Thymus (tissue), 14 donors: ENCODE measurements at places on chromosomes 2 and 18.

- no peak for DNase-seq
Measured at GRCh38 chr2:72092111-72092510, 55.6 kb downstream of the CYP26B1 start.

DNA sequence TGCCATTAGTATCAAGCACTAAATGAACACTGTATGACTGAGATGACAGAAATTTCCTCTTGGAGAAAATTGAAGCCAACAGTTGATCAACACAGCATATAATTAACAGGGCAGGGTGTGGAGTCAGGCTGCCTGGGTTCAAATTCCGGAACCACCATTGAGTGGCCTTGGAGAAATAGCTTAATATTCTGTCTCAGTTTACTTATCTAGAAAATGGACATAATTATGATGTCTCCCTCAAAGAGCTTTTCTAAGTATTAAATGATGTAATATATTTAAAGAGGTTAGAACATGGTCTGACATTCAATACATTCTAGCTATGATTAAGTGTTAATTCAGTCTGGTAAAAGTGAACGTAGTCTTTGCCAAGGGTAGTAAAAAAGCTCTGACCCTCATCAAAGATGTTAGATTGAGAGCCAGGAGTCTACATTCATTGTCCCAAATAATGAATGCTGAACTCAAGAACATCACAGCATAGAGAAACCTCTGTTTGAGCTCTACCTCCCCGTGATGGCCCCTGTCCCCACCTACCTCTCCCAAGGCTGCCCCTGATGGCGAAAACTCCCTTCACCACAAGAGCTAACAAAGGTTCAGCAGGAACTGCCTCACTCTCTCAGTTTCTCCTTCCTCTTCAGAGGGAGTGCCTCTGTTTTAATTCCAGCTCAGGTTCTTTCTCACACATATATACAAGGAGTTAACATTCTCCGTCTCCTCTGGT lies 2.7 kb upstream of the VWA3B start:
- no peak for DNase-seq

DNA sequence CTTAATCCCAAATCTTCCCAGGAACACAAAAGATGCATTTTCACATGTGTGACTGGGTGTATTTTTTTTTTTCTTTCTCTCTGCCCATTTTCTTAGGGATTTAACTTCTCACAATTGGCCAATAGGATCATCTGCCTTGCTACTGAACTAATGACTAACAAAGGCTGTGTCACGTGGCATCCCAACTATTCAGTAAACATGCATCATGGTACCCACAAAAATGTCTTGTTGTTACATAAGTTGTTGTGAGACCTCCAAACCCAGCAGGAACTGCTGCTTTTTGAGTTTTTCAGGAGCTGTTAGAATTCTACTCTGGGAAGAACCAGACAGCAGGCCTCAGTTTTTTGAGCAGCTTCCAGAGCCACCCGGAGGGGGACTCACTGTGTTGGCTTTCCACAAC lies 31.9 kb downstream of the GAD1 start:
- no peak for DNase-seq

DNA sequence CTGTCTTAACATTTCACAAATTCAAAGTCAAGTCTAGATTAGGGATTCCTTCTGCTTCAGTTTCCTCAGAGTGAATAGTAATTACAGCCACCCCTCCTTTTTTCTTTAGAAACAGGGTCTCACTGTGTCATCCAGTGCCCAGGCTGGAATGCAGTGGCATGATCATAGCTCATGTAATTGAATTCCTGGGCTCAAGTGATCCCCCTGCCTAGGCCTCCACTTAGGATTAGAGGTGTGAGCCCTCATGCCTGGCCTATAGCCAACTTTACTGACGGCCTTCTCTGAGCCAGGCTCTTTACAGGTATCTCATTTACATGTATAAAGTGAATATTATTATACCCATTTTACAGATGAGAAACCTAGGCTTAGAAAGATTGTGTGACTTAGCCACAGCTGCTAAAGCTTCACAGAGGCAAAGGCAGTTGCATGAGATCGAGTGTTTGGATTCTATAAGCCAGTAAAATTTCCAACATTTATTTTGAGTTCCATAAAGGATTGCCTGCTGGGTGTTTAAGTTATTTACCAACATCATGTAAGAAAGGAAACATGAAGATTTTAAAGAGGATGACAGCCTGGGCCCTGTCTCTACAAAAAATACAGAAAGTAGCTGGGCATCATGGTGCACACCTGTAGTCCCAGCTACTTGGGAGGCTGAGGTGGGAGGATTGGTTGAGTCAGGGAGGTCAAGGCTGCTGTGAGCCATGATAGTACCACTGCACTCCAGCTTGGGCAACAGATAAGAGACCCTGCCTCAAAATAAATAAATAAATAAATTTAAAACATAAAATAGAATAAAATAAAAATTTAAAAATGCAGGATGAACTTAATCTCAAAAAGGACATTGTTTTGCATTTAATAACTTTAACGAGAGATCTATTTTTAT lies 1.8 kb downstream of the ENOSF1 start:
- DNase-seq: no peak

GRCh38 chr2:23346029-23346428 lies 39.0 kb upstream of the KLHL29 start:
- no peak for DNase-seq

DNA sequence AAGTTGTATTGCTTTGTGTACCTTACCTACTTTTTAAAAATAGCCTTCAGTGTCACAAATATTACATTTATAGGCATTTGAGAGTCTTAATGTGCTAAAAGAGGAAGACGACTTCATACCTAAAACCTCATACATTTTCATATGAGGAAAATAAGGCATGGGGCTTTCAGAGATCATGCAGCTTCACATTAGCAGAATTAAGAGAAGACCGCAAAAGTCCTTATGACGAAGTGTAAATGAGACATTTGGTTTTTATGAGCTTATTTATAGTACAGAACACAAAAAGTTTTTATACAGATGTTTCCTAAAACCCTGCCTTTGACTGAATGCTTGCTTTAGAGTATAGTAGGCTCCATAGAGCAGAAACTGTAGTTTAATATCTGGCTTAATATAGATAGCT lies 10.1 kb upstream of the CCDC138 start:
- no peak for DNase-seq

DNA sequence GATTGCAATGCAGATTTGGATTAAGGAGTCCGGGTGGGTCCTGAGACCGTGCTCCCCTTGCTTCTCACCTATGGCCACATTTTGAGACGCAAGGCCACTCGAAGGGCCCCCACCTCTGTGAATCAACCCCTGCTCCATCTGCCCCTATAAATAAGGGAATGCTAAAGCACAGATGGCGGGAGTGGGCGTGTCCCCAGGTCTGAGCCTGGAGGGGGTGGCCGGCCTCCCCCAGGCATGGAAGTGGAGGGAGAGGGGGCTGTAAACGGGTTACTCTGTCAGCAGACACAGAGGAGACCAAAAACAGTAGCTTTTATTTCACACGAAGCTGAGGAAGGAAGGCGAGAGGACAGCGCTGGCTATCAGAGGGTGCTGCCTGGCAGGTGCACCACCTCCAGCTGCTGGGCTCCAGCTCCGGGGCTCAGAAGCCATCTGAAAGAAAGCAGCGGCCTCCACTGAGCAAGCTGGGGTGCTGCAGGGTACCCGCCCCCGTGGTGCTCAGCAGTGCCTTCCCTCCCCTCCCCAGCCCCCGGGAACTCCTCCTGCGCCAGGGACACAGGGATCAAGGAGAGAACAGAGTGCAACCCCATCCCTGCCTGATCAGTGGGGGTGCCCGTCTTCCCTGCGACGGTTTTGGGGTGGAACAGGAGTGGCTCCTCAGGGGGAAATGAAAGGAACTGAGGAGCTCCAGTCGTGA lies 56.7 kb upstream of the RAB6C start:
- no peak for DNase-seq

- peak; percentile 63 for DNase-seq
Measured at GRCh38 chr18:7566567-7567473, at the start of gene PTPRM. Gene PTPRM (plus strand): TSS chr18:7567316. CDS start chr18:7567819, 503 bp downstream.

DNA sequence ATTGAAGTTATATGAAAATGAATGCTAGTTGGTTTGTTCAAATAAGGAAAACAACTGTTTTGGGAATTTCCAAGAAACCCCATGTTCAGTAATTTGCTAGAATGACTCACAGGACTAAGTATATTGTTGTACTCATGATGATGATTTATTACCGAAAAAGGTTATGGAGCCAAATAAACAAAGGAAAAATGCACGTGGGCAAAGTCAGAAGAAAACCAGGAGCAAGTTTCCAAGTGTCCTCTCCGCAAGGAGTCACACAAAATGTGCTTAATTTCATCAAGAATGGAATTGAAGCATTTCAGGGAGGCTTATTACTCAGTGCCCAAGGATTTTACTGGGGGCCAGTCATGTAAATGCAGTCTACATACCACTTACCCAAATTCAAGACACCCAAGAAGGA lies 1652.4 kb upstream of the TMEFF2 start:
- DNase-seq: no peak

DNA sequence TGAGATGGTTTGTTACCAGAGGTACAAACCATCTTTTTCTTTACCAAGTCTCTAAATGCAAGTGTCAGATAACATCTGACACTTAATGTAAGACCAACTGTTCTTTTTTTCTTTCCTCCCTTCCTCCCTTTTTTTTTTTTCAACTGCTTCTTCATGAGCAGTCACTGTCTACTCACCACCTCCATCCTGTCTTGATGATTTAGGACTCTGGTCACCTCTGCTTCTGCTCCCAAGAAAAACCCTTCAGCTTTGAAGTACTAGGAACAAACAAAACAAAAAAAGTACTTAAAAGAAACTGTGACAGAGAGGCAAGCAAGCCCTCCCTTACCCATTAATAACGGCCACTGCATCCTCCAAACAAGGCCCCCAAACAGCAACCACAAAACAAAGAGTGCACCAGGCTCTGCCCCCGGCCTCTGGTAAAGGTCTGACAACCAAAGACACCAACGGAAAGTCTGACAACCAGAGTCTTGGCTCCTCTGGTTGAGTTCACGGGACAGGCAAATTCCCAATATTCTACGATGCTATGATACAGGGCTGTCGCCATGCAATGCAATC lies 141.0 kb downstream of the ARL4C start:
- no peak for DNase-seq

DNA sequence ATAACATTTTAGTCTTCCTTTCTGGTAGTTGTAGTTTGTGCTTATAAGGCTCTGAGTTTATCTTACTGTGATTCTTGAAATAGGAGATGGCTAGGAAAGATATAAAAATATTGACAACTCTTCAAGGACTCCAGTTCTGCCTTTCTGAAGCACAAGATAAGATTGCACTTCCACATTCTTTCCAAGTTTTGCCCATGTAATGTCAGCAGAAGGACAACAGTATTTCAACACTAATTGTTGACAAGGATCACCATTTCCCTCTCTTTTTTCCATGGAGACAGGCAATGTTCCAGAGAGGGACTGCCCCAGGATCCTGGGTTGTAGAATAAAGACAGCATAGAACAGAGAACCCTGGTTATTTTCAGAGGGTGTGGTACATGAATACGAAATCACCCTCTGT lies 279.1 kb upstream of the CNTNAP5 start:
- DNase-seq: no peak

DNA sequence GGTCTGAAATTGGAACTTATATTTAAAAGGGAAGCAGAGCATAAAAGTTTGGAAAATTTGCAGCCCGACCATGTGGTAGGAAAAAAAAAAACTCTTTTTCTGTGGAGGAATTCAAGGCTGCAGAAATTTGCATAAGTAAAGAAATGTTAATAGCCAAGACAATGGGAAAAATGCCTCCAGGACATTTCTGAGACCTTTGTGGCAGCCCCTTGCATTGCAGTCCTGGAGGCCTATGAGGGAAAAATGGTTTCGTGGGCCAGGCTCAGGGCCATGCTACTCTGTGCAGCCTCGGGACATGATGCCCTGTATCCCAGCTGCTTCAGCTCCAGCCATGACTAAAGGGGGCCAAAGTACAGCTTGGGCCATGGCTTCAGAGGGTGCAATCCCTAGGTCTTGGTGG lies 71.9 kb upstream of the SLC16A14 start:
- no peak for DNase-seq

DNA sequence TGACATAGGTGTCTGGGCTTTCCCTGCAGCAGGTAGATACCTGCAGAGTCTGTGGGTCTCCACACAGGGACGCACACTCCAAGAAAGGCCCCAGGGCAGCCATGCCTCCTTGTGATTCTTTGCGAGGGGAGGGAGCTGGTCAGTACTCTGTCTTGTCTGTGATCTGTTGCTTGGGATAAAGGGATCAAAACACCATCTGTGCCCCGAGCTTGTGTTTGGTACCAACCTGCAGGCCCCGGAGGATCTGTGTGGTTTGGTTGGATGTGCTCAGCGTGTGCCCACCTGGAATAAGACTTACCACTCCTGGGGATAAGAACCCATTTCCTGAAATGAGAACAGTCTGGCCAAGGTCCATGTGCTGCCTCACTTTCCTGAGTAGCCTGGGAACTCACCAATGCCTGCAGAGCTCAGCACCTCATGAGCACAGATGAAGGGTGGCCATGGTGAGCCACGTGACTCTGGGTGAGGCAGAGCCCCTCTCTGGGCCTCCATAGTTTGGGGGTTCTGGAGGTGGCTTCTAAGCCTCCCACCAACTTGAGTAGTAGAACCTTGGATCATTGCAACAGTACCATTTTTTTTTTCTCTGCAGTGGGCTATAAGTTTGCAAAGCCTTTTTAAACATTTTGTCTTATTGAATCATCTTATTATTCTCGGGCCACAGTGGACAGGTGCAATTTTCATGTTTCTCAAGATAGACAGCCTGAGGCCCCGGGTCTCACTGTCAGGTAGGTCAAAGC lies 134.8 kb downstream of the DDX1 start:
- DNase-seq: no peak

GRCh38 chr2:105248316-105249070 lies 7.0 kb downstream of the GPR45 start:
- DNase-seq: no peak

DNA sequence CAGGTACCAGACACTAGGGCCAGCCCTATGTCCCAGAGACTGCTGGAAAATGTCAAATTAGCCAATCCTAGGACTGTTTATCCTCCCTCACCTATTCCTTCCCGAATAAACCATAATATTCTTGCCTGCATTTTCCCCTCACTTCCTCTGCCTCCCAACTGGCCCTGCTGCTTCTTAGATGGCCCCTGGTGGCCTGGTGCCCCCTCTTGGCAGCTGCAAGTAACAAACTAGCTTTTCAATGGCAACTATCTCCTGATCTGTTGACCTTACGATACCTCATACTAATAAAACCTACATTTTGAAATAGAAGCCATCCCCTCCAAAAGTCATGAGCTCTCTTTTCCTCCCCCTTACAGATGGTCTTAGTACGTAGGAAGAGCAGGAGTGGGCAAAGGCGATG lies 132.0 kb downstream of the ALPK2 start:
- no peak for DNase-seq

DNA sequence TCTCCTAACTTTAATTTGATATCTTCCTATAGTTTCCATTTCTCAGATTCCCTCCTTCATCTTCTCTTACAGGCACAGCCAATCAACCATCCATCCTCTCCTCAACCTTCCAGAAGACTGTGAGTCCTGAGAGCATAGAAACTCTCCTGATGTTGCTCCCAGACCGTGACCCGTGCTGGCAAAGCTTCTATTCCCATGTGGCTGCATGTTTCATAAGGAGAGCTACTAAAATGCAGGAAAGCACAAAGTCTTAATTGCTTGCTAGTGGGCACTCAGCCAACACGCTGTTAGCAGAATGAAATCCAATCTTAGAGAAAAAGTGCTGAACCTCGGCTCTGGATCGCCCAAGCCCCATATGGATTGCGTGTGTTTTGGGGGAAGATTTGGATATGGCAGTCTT lies 1244.7 kb upstream of the ZEB2 start:
- no peak for DNase-seq

- DNase-seq: no peak
Measured at GRCh38 chr2:232628466-232629128, 4.8 kb upstream of the EFHD1 start.

GRCh38 chr18:24052053-24052452 lies 37.5 kb downstream of the TTC39C start:
- DNase-seq: no peak

- peak; percentile 65 for DNase-seq
Measured at GRCh38 chr2:38535744-38536506, 66.8 kb downstream of the HNRNPLL start.
